ENCODE measurements at places on chromosomes 4 and X.

DNA sequence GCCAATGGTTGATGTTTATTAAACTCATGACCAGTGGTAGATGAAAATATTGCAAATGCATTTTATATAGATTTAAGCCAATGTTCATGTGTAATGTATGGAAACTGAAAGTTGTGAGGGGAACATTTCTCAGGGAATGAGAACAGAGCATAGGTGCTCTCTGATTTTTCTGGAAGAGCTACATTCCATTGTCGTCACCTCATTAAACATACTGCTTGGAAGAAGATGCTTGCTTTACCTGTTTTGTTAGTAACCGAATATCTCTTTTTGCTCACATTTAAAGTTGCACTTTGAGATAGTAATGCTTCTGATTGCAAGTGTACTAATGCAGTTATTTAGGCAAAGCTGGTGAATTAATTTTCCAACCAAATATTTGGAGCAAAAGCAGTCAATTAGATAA lies 93.8 kb upstream of the CLCN4 start:
- DNase-seq = no peak

GRCh38 chr4:22486276-22486675 lies 29.6 kb downstream of the ADGRA3 start:
- DNase-seq = no peak

- no peak for DNase-seq
Observed at GRCh38 chrX:101160001-101160400, 59.6 kb upstream of the DRP2 start.

DNA sequence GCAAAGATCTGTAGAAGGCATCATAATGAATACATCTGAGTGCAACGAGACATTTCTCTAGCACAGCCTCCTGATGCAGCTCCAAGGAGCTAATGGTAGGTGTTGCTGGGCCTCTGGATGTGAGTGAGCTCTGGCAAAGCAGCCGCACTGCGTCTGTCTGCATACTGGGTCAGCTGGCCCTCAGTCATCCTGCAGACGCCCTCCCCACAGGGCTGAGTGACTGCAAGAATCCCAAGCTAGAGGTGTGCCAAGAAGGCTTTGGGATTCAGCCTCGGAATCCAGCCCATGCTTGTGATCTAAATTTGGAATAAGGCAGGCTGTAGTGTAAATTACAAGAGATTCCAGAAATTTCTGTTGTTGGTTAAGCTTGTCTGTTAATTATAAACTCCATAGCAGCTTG lies 18.5 kb downstream of the HERC3 start:
- DNase-seq = no peak

- no peak for DNase-seq
Observed at GRCh38 chr4:88706574-88706973, 8.9 kb upstream of the NAP1L5 start.

- DNase-seq = no peak
Observed at GRCh38 chr4:184396570-184397515, 77.5 kb downstream of the IRF2 start.

- no peak for DNase-seq
Observed at GRCh38 chr4:139833151-139833910, 167.7 kb downstream of the MGST2 start.

GRCh38 chr4:12144051-12144450 lies 715.4 kb upstream of the HS3ST1 start:
- no peak for DNase-seq

DNA sequence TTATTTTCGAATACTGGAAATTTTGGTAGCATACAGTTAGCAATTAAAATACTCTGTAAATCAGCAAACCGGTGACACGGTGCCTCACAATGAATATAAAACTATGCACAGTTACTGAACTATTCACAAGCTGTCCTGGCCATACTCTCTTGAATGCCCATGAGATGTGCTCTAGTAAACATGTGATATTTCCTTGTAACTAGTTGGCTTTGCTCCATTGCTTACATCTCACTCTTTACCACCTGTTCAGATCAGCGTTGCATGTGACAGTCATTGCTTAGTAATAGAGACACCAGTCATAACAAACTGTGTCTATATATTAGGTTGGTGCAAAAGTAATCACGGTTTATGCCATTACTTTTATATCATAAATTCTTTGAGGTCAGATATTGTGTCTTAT lies 897.9 kb upstream of the FTHL17 start:
- no peak for DNase-seq
